ENCODE measurements at places on chromosomes 2 and 18.

DNA sequence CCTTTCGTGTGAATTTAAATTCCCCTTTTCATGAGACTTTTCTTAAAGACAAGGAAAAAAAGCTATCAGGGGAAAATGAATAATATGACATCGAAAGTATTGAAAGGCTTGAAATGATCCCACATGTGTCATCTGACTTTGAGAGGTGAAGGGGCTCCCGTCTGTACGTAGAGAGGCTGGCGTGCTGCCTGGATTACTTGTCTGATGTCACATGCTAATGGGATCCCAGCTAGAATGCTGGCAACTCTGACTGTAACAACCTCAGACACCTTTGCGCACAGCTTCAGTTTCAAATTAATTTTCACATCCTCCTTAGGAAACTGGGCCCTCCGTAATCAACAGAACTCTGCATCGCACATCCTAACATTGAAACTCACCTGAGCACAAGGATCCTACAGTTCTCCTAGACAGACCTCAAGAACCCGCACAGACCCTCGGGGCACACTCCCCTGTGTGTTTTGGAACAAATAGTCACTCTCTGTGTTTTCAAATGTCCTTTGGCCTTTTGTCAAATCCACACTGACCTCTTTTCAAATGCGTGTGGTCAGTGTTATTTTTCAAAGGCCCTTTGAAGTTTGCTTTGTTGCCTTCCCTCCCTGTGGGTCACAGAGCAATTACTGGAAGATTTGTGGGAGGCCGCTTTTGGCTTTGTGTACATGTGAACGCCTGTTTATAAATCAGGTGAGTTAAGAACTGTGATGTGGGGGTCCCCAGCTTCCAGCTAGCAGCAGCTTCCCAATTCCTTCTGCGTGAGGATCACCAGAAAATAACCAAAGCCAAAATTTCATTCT is 65.9 kb downstream of the IL1R2 start:
- DNase-seq = no peak

DNA sequence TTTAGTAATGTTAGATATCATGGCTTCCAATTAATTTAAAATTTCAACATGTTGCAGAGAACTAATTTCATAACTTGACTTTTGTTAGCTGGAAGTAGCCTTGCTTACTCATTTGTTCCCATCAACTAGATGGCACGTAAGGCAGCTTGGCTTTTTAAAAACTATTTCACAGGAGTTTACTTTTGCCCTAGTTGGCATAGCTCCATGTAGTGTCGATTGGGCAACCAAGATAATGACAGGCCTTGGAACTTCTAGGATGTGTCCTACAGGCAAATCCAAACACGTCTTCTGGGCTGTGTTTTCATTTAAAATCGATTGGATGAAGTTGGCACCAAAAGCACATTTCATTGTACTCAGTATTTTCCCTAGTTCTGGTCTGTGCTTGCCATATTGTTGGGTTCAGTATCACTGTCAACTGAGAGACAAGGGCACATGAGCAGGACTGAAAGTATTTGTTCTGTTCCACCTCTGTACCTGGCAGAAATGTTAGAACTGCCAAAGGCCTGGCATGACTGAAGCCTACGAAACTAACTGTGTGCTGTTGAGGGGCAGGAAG is 29.4 kb downstream of the HADHB start:
- DNase-seq = peak; percentile 74

- DNase-seq = no peak
Observed at GRCh38 chr2:129610766-129611165, 368.7 kb upstream of the RAB6C start.

DNA sequence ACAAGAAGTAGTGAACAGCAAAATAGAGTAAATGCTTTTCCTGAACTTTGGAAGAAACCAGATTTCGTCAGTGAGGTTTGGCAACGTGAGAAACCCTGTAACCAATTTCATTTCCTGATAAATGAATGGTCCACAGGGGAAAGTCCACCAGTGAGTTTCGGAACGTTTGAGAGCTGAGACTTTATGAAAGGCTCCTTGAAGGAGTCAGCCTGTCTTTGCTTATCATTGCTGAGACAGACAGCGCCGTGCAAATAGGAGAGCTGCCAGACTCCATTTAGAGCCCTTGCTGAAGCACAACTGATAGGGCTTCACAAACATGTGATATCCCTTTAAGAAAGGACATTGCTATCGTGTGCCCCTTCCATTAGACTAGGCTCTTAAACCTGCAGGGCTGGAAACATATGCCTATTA is 121.8 kb upstream of the SMAD7 start:
- no peak for DNase-seq

GRCh38 chr18:10140461-10141282 is 226.9 kb downstream of the VAPA start:
- DNase-seq = peak; percentile 80

DNA sequence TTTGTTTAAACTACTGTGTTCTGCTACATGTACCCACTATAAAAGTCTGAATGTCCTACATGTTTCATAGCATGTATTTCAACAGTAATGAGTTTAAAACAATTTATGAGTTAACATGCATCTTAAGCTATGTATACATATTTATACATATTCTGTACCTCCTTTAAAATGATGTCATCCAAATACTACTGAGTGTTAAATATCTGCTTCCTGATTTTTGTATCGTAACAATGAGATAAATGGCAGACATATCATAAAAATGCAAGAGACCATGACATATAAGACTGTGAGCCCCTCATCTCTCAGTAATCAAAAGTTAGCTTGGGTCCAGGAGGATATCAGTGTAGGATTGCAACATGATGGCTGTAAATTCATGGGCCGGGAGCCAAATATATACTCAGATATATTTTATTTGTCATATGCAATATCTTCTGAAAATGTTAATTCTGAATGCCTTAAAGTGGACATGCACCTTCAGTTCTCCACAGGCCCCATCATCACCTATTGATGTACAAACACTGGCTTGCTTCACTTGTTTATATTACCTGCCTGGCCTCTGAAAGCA is 3.6 kb downstream of the COL5A2 start:
- DNase-seq = no peak

DNA sequence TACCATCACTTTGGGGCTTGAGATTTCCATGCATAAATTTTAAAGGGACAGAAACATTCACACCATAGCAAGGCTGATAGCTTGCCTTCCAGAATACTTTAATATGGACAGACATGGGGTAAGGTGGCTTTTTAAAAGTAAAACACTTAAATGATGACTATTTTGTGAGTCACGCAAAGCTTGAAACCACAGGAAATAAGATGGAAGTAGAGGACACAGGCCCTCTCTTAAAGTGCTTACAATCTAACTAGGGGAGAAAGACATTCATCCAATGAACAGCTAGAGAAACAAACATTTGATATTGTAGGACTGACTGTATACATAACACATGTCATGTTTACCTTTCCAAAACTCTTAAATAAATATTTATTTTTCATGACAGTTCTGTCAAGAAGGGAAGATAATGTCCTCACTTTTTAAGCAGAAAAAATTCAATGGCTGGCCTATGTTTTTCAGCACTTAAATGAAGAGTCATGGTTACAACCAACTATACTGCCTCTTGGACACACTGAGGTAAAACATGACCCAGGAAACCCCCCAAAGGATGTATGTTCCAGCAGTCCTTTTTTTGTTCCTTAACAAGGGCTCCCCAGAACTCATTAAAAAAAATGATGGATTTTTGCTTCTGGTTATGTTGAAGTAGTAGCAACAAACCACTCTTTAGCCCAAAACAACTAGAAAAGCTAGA is 120.0 kb upstream of the RBMS1 start:
- DNase-seq = peak; percentile 20

DNA sequence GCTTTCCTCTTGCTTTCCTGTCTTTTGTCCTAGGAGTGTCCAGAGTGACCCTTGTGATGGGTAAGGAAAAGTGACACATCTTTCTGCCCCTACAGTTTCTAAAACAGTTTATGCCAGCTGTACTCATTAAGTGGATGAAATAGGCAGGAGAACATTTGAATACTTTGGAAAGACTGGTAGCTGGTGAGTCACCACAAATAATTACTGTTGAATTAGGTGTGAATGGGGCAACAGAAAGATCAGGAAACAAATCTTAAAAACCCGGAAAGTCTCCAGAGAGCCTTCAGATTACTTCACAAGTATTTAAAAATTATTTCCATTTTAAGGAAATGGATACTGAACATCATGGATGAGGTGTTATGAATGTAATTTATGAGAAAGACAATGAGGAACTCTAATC is 278.5 kb downstream of the CLIP4 start:
- no peak for DNase-seq

- no peak for DNase-seq
Observed at GRCh38 chr2:192993059-192993458, 798.3 kb upstream of the TMEFF2 start.

GRCh38 chr2:27721884-27722485 is 49.5 kb upstream of the MRPL33 start:
- DNase-seq = no peak

DNA sequence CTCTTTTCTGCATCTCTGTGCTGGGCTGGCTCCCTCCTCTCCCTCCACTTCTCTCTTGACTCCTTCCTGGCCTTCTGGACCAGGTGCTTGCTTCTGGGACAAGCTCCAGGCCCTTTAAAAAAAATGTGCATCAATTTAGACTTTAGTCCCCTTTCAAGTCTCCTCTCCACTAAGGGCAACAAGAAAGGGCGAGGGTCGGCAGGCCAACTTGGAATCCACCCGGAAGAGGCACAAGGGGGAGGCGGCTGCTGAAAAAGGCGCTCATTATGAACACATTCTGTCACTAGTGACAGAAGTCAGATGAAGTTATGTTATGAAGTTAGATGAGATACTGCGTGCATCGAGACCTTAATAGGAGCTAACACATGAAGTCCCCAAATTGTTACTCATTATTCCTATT is 13.6 kb upstream of the RHOB start:
- no peak for DNase-seq

DNA sequence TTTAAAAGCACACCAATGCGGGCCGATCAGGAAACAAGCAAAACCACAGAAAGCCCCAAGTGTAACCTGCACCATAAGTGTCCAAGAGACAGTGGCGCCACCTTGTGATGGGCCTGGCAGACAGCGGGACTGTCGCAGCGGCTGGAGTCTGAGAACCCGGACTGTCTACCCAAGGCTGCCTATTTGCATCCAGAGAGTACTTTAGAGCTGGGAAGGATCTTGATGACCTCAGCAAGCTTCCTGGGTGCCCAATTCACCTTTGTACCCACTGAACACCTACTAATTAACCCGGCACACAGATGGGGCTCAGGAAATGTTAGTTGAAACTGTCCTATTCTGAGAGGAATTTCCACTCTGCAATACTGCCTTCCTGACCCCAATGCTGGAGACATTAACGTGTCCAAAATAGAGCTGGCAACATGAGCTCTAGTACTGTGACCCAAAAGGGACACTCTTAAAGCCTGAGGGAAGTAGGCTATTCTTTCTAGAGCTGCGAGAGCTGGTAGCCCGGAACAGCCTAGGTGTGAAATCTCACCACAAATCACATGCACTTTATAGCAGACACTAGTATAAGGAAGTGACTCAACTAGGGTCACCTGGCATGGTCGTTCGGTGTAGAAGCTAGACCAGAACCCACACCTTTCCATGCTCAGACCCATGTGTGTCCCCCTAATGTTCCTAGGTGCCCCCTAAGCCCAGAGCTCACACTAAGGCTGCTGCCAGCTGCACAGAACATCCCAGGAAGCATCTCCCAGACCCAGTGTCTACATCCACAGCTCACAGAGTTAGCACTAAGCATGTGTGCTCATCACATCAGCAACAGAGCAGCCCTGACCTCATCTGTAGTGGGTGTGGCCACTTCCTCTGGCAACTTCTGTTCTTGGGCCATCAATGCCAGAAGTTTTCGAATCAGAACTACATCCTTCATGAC is 25.4 kb downstream of the POLR1A start:
- DNase-seq = peak; percentile 84

DNA sequence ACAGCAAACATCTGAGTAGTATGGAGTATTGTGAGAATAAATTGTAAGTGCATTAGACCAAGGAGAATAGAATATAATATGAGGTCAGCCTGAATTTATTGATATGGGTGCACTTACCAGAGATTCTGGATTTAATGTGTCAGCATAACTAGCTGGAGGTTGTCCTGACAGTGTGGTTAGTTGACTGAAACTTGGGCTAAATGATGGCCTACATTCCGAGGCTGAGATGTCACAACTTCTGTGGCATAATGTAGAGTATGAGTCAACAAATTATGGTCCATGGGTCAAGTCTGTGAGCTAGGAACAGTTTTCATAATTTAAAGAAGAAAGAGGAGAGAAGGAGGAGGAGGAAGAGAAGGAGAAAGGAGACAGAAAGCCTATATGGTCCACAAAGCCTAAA is 127.6 kb downstream of the QPCT start:
- DNase-seq = peak; percentile 44

DNA sequence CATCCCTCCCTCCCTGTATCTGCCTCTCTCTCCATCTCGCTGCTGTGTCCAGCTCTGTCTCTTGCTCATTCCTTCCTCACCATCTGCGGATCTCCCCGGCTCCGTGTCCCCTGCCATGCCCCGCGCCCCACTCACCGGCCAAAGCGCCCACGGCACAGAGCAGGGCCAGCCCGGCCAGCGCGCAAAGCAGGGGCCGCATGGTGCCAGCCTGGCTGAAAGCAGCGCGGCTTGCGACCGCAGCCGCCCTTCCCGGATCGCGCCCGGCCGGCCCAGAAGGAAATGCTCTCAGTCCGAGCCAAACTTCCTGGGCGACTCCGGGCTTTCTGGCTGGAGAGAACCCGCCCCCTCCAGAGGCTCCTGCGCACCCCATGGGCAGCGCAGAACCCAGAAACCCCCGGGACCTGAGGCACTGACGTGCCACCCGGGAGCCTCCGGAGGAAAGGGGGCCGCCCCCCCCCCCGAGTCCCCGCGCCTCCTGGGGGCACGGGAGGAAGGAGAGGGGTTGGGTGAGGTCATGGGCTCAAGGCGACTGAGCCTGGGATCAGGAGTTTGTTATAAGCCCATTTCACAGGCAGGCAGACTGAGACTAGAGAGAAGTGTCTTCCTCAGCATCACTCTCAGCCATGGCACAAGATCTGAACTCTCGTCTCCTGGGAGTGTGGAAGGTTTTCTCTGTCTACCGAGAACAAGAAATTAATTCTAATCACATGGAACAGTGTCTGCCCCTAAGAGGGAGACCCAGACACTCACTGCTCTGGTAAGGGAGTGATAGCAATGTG is 45.2 kb upstream of the RAB6C start:
- DNase-seq = no peak

DNA sequence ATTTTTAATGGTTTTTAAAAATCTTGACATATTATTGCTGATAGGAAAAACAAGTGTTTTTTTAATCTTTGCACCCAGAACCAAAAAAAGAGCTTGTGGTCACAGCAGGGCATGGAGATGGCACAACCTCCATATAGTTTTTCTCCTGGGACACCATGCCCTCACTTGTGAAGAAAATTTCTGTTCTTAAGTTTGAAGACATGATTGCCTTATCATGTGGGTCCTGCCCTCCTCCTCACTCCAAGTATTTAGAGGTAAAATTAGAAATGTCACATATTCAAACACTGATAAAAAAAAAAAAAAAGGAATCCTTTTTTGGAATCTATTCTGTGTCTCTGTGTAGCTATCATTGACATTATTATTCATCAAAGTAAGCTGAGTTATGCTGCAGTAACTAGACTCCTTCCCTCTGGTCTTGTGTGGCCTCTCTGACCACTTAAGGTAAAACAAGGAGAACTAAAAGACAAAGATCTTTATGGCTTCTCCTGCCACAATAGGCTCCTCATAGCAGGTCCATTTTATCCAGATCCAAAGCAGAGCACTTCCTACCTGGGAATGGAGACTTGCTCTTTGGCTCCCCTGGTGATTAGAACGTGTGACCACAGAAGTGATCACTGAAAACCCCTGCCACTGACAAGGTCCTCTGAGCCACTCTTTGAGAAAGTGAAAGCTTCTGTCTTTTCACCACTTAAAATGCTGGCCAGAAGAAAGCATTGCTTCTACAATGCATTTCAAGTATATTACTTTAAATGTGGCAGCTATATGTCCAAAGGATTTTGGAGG is 19.8 kb downstream of the ADD2 start:
- DNase-seq = no peak

All from suppressor macrophage (primary cell).